ENCODE measurements at places on chromosomes 3 and 15. TPM values are rescaled to one million over a fixed set of nuclear protein-coding genes. Genes with fewer than 3 reads are reported as not detected.

Gene CCK
- not detected for total RNA-seq

Gene SMCO1
- not detected for total RNA-seq

Gene ELL3
- total RNA-seq, result 0.97 TPM

Gene TM4SF18
- total RNA-seq, result not detected

Gene MOBP
- not detected for total RNA-seq

Gene CRYGS
- total RNA-seq, result 4.3 TPM

Gene CSPG4
- 0.08 TPM for total RNA-seq

Gene MESP2
- total RNA-seq, result not detected

Gene COL6A5
- not detected for total RNA-seq

Gene HRG
- total RNA-seq, result not detected

Gene PIF1
- total RNA-seq, result 0.44 TPM

Gene SPINK8
- not detected for total RNA-seq

Gene ADAMTSL3
- total RNA-seq, result not detected

Gene LIPH
- total RNA-seq, result 0.32 TPM

GRCh38 chr3:58539626-58540025 is 2.6 kb upstream of the ACOX2 start:
- no peak for DNase-seq

GRCh38 chr15:50452927-50453326 is 28.7 kb downstream of the USP8 start:
- no peak for DNase-seq

- DNase-seq, result no peak
These were observed 176.5 kb upstream of the PFN2 start for GRCh38 chr3:150146991-150147761.

- DNase-seq, result no peak
These were observed 80.5 kb downstream of the TOP2B start for GRCh38 chr3:25584011-25584789.

DNA sequence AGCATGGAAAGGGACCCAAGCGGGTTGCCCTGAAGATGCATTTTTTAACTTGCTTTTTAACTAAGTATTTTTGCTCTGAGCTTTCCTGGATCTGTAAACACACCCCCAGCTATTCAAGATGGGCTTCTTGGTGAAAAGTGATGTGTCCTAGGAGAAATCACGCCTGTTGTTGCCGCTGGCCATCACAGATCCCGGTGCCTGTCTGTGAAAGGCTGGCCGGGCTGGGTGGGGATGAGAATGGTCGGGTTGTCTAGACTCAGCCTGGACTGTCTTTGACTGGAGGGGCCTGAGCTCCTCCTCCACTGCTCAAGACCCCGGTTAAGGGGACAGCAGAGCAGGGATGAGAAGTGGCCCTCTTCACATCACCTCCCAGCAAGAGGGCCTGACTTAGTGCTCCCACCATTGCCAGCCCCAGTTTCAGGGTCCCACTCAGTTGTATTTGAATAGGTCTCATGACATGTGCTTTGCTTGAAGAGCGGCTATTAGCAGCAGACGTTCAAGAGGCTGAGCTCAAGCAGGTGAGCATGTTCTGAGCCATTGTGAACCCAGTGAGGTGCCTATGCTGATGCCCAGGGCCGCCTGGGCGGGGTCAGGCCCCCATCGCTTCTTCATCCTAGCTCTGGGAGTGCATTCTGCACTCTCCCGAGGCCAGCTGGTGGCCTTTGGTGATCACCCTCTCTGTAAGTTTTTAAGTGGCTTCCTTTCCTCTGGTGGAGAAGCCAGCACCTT is 79.9 kb downstream of the IGF1R start:
- DNase-seq, result no peak

- DNase-seq, result no peak
These were observed 114.0 kb downstream of the OCA2 start for GRCh38 chr15:27985099-27985498.

DNA sequence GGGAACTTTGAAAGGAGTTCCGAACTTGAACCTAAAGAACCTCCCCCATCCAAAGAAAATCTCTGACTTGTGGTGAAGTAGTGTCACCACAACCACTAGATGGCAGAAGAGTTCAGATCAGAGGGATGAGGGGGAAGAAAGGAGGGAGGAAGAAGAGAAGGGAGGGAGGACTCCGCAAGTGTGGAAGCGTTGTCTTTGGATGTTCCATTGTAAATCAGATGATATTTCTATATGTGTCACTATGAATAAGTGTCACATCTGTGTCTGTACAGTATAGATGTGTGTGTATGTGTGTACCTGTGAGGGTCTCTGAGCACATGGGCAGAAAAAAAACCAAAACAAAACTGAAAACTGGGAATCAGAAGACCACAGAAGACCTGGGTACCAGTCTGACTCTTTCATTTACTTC is 16.9 kb downstream of the SLC24A1 start:
- DNase-seq, result no peak

DNA sequence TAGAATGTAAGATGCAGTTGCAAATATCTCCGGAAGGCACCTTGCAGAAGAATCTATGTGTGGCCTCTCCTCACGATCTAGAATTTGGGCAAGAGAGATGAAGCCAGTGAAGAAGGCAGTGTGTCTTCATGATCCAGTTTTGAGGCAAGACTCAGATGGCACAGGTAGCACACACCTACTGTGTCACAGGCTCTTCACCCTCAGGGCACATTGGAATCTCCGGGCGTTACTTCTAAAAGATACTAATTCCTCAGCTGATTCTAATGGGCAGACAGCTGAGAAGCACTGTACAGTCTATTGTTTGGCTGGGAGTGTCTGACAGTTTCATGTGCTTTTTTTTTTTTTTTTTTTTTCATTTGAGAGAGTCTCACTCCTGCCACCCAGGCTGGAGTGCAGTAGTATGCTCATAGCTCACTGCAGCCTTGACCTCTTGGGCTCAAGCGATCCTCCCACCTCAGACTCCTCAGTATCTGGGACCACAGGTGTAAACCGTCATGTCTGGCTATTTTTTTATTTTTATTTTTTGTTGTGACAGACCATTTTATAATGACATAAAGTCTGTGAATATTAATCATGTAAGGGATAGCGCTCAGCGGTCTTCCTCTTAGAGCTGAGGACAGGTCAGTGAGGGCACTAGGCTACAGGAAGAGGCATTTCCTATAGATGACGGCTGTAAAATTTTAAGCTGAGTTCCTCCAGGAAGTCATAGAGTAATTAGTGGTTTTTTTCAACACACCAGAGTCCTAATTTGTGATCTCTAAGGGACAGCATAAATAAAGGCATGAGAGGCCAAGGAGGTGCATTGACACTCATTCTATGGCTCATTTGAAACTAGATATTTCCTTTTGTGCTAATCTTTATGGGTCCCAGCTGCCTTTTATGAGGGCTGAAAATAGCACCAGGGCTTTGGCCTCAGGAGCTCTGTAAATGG is 4.0 kb downstream of the C3orf52 start:
- DNase-seq, result no peak

DNA sequence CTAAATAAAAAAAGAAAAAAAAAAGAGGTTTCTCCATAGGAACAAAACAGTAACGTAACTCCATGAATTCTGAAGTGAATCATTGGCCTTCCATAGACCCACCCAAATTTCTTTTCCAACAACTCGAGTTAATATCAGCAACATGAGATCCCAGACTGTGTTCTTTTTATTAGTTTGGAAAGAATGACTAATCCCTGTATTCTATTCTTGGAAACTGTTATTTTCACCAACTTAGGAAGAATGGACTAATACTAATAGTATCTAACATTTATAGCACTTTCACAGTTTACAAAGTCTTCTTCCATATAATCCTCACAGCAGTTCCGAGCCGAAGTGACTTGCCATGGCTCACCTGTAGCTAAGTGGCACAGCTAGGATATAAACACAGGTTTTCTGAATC is 72.7 kb upstream of the SLC4A7 start:
- DNase-seq, result no peak

- DNase-seq, result no peak
These were observed 39.5 kb upstream of the GOLGA6B start for GRCh38 chr15:72614810-72615532.

DNA sequence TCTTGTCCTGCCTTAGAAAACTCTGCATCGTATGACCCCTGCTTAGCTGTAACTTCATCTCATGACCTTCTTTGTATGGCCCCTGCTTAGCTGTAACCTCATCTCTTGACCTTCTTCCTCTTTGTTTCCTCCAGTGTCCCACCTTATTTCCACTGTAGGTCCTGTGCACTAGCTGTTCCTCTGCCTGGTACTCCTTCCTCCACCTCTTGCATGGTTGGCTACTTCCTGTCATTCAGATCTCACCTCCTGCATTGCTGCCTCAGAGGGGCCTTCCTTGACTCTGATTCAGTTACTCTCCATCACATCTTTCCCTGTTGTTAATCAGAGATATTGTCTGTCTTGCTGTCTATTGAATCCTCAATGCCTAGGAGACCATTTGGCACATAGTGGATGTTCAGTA is 63.2 kb downstream of the PDE8A start:
- DNase-seq, result no peak

GRCh38 chr3:58565621-58566397 is 11.4 kb downstream of the FAM107A start:
- no peak for DNase-seq

GRCh38 chr3:20080956-20081554 is 40.8 kb downstream of the KAT2B start:
- DNase-seq, result peak; percentile 20

DNA sequence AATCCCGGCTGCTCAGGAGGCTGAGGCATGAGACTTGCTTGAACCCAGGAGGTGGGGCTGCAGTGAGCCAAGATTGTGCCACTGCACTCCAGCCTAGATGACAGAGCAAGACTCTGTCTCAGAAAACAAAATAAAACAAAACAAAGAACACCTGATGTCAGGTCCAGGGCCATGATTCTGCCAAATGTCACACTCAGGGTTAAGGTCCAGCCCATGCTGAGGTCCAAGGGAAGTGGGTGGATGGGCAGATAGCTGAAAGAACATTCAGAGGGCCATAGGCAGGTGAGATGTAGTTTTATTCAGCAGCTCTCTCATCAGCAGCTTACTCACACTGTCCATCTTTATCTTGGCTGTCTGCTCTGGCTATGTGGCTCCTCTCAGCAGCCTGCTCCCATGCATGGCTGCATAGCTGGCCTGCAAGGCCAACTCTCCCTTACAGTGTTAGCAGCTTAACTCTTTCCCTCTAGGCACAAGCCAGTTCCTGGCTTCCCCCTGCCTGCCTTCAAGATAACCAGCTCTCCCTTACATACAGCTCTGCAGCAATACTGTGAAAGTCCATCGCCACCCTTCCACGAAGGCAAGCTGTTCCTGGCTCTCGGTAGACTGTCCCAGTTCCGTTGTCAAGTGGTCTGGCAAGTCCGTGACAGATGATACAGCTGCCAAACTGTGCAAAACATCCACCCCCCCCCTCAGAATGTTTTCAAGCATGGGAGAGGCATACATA is 62.4 kb upstream of the SIAH2 start:
- no peak for DNase-seq
